ENCODE measurements at places on chromosomes 12 and 14.

DNA sequence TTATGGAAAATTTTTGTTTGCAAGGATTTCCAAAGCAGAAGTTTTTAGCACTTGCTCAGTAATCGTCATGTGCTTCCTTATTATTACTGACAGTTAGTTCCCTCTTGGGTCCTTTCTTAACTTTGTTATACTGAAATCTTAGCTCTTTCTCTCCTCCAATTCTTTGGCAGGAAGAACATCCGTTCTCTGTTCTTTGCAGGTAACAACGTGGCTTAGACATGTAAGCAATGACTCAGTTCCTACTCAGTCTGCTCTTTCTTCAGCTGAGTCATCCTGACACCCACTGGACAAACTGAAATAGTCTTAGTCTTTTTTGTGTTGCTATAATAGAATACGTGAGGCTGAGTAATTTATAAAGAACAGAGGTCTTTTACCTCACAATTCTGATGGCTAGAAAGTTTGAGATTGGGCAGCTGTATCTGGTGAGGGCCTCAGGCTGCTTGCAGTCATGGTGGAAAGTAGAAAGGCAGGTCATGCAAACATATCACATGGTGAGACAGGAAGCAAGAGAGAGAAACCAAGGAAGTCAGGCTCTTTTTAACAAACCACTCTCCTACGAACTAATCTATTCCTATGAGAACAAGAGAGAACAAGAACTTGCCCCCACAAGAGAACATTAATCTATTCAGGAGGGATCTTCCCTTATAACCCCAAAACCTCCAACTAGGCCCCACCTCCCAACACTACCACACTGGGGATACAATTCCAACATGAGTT lies 49.2 kb downstream of the TESPA1 start:
- DNase-seq, result no peak

GRCh38 chr12:126509572-126509971 lies 1444.3 kb downstream of the AACS start:
- no peak for DNase-seq

GRCh38 chr12:74903522-74903921 lies 306.1 kb downstream of the KCNC2 start:
- no peak for DNase-seq

DNA sequence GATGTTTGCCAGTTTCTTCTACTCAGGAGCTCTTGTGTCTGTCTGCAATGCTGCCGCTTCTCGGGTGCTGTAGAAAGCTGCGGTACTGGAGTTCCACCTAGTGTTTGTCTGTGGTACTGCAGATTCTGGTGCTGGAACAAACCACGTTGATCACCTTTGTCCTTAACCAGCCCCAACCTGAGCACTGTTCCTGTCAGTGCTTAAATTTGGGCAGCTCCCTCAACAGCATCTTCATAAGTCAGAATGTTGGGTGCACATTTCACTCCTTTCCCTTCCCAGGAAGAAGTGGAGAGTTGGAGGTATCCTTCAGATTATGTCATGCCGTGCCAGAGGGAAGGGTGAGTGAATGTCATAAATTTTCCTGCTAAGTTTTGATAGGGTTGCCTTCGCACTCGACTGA lies 48.7 kb upstream of the LALBA start:
- peak; percentile 56 for DNase-seq

GRCh38 chr14:59566296-59566695 lies 10.3 kb downstream of the CCDC175 start:
- DNase-seq, result no peak

DNA sequence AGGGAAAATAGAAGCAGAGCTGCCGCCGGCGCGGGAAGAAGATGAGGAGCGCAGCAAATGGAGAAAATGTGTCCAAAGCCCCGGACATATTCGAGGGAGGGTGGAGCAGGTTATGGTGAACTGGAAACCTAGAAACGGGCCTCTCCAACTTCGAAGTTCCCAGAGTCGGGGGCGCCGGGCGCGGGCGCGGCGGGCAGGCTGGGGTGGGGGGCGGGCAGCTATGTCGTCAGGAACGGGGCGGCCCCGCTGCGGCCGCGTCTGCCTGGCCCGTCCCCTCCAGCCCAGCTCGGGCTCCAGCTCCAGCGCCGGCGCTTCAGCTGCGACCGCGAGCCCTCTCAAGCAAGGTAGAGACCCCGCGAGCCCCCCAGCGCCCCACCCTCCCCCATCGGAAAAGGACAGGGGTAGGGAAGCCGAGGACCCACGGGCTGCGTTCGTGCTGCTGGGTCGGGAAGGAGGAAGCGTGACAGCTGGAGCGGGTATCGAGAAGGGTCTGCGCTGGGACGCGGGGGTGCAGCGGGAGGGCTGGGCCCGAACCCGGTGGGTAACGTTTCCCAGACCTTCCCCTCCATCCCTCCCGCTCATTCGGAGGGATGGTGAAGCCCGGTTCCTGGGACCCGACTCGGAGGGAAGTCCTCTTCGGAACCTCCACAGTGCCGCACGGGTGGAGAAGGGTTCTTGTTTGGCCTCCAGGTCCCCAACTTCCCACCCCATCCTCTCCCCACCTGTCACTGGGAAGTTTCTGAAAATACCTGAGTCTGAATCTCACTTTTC lies 1.0 kb downstream of the DGKA start:
- DNase-seq, result peak; percentile 69

DNA sequence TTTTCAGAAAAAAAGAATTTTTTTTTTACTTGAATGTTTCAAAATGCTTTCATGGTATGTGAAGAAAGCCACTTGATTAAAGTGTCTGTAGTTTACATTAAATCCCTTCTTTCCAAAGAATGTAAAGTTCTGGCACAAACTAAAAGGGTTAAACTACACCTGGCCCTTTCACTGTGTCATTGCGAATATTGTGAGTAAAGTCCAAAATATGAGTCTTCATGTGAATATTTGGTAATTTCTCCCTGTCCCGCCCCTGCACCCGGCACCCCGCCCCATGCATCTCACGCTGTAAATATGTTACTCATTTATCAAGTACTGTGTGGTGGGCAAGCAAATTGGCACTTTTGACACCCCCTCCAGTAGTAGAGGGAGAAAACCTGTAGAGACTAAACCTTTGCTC lies 274.7 kb downstream of the TTC6 start:
- DNase-seq, result no peak

GRCh38 chr14:103109535-103110441 lies 13.5 kb upstream of the TNFAIP2 start:
- DNase-seq, result no peak
